ENCODE measurements at places on chromosomes 3 and 15. TPM values are rescaled to one million over a fixed set of nuclear protein-coding genes. Genes with fewer than 3 reads are reported as not detected.

GTF2E1 gene
- total RNA-seq: 13.2 TPM

TTC23 gene
- total RNA-seq: 35.6 TPM

PLOD2 gene
- total RNA-seq: 66.2 TPM

CCDC39 gene
- total RNA-seq: 0.17 TPM

DIS3L gene
- total RNA-seq: 25.9 TPM

PLXNB1 gene
- 41.3 TPM for total RNA-seq
